ENCODE measurements at places on chromosomes 3 and 15.
A peak's percentile ranks its signal among the peaks of the same experiment; 100 is the strongest.

GRCh38 chr3:56878074-56878473 lies 76.3 kb upstream of the ARHGEF3 start:
- DNase-seq: no peak

DNA sequence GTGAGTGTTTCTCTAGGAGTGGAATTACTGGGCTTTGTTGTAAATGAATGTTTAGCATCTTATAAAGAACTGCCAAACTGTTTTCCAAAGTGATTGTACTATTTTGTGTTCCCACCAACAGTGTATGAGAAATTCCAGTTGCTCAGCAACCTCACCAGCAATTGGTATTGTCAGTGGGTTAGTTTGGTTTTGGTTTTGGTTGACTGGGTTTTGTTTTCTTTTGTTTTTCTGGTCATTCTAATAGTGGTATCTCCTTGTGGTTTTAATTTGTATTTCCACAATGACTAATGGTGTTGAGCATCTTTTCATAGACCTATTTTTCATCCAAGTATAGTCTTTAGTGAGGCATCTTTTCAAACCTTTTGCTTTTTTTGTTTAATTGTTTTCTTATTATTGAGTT lies 27.1 kb downstream of the FILIP1L start:
- DNase-seq: no peak

DNA sequence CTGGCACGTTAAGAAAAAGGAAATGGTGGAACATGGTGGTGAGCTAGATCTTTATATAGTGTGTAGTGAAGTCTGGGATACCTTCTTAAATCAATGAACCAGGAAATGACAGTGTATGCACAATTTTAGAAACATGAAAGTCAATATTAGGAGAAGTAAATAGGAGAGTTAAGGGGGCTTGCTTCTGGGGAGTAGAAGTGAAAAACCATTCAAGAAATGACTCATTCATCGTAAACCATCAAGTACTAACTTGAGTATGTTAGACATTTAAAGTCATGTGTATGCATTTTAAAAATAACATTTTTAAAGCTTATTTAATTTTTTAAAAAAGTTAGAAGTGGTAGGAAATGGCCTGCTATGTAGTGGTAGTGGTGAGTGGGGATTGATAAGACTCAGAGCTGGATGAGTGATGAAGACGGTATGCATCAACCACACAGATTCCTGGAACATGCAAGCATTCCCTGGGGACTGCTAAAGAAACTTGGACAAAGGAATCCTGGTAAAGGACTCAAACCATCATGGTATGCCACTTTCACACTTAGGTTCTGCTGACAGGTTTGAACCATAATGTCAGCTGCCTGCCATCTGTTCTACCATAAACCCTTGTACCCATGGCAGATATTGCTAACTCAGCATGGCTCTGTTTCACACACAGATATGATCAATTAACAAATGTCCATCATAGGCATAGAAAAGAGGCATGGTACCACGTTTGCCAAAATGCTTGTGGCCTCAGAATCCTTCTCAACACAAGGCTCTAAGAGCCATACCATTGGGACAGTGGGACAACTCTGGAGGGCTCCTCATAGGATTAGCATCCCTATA lies 28.9 kb upstream of the MITF start:
- DNase-seq: peak; percentile 21

DNA sequence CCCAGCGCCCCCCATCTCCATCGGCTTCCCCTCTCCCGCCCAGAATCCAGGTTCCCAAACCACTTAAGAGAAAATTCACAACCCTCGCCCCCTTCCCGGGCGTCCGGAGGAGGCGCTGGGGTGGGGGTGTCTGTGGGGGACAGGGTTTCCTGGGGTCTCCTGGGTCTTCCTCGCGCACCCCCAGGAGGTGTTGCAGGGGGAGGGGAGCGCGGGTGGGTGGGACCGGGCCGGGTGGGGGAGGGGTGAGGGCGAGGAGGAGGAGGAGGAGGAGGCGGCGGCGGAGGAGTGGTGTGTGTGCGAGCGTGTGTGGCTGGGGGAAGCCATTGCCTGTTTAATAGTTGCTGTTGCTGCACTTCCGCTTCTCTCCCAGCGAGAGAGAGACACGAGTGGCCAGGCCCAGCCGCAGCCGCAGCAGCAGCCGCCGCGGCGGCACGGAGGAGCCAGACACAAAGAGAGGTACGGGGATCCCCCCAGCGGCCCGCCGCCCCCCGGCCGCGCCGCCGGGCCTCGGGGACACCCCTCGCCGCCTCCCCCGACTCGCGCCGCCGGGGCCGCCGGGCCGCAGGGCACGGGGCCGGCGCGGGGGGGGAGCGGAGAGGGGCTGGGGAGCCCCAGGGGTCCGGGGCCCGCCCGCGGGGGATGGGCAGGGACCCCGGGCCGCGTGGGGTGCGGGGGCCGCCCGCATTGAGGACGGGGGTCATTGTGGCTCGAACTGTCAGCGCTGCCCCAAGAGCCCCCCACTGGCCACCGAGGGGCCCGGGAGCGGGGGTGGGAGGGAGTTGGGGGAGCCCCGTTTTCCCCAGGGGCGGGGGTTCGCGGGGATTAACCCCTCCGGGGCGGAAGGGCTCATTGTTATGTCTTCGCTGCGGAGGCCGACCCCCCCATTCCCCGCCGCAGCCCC lies at the start of gene UBE2E1:
TSS of gene UBE2E1 (plus strand) at position 323 of the 901 bp plus-strand sequence. CDS start 1,315 bp downstream, outside the sequence.
- DNase-seq: peak; percentile 81

DNA sequence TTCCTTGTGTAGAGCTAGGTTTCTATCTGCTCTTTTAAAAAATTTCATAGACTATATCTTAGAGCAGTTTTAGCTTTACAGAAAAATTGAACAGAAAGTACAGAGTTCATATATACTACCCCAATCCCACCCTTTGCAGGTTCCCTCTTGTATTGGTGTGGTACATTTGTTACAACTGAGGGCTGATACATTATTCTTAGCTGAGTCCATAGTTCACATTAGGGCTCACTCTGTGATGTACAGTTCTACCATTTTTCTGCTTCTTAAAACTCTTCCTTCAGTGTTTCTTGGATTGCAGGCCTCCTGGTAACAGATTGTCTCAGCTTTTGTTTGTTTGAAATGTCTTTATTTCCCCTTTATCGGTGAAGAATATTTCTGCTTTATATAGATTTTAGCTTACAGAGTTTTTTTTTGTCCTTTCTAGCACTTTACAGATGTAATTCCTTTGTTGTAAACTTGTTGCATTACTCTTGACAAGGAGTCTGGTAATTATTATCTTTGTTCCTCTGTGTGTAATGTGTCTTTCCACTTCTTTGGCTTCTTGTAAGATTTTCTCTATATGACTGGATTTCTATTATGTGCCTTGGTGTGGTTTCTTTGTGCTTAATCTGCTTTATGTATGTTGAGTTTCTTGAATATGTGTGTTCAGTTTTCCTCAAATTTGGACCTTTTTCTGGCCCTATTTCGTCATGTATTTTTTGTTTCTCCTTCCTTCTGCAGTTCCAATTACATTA lies 25.3 kb downstream of the MEF2A start:
- no peak for DNase-seq

DNA sequence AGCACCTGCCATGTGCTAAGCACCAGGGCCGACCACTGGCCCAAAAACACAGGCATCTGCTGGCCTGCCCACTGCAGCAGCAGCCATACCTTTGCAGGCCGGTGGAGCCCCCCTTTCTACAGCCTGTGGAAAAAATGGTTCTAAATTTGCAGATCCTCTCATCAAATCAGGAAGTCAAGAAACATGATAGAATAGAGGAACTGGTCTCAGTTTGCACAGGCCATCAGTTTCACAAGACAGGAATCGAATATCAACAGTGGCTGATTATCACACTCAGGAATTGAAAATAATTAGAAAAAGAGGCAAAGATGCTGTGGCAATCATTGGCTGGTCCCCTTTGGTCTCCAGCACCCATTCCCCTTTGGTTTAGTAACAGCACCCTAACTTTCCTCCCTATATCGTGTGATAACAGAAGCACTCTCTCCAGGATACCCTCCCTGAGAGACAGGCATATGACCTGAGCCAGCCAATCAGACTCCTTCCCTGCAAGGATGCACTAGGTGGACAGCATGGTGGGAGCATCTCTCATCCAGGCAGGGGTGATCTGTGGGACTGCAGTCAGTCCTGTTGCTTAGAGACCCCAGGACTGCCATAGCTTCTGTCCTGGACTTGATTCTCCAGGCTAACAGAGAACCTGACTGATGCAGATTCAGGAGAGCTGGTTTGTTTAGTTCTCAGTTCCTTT lies 3.5 kb upstream of the PAK6 start:
- DNase-seq: no peak

DNA sequence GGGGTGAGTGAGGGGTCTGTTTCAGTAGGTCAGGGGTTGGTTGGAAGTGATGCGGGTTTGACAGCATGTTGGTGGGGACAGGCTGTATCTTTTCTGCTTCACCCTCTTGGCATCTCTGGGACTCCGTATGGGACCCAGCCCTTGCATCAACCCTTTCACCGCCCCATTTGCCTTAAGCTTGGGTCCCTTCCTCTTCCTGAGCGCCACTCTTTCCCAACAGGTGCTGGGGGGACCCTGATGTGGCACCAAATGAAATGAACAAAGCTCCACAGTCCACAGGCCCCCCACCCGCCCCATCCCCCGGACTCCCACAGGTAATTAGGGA lies 1.1 kb downstream of the EIF4G1 start:
- no peak for DNase-seq

GRCh38 chr3:182309120-182309519 lies 484.2 kb upstream of the ATP11B start:
- no peak for DNase-seq

DNA sequence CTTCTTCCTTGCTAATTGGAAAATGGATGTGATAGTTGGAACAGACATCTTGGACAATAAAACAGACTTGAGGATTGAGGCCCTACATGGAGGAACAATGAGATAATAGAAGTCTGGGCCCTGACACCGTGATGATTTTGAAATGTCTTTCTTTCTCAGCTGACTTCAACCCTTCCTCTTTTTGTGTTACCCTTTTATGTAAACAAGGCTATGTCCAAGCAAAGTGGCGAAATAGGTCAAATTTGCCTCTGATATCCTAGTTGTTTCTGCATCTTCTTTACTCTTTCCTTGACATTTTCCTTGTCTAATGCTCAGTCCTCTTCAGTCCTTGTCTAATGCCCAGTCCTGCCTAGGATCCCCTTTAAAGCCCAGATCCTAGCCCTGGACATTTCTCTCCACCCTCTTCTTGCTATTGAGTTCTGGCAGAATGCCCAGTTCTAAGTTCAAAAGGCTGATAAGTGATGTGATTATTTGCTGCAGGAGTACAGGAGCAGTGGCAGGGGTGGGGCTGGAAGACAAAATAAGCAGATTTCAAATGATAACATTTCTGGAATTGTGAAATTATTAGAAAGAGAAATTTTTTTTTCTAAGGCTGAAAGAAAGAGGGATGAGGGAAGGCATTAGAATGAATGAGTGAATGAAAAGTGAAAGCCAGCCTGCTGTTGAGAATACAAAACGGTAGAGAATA lies 6.5 kb upstream of the VPS8 start:
- no peak for DNase-seq

DNA sequence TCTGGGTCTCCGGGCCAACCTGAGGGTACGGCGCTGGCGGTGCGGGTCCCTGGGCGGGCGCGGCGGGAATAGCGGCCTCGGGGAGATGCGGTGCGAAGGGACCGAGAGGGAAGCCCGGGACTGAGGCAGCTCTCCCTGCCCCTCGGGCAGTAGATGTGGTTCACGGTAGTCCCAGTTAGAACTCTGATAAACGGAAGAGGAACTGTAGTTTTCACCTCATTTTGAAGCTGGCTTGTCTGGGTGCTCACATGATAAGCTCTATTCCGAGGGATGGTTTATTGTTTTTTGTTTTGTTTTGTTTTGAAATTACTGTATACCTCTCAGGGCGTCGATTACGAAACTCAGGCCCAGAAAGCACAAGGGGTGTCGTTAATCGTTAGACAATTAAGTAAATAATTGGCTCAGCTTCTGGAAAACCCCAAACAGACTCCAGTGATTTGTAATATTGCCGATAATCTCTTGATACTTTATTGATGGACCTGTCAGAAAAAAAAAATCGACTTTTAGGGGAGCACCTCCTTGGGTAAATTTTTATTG lies 413 bp downstream of the NUSAP1 start:
- DNase-seq: no peak

DNA sequence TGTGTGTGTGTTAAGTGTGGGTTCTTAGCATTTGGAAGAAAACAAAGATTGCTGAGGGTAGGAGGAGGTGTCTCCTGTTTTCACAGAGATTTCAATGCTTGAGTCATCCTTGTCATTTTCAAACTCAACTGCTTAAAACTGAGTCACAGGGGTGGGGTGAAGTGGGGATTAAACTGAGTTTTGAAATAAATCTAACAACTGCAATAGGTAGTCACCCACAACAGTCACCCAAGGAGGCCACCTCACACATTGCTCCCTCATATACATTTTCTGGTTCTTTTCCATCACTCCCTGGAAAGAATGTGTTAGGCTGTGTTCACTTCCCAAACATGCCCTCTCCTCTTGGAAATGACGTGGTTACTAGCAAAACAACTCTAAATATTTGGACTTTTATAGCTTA lies 187.7 kb upstream of the CMC1 start:
- no peak for DNase-seq

- no peak for DNase-seq
These were observed 458.6 kb upstream of the ZNF385D start for GRCh38 chr3:22209578-22209977.

DNA sequence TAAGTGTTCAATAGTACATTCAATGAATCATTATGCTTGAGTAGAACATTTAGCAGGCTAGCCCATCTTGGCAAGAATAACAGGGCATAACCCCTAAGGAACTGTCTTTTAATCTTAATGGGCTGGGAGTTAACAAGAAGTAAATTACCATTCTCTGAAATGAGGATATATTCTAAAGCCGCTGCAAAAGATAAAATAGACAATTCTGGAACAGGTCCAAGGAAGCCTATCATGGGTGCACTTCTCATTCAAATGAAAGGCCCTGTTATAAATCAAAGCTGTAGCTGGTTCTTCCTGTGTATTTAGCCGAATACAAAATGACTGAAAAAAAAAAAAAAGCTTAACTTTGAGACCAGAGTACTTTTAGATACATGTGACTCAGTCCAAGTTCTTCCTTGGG lies 15.6 kb downstream of the MTHFS start:
- no peak for DNase-seq

DNA sequence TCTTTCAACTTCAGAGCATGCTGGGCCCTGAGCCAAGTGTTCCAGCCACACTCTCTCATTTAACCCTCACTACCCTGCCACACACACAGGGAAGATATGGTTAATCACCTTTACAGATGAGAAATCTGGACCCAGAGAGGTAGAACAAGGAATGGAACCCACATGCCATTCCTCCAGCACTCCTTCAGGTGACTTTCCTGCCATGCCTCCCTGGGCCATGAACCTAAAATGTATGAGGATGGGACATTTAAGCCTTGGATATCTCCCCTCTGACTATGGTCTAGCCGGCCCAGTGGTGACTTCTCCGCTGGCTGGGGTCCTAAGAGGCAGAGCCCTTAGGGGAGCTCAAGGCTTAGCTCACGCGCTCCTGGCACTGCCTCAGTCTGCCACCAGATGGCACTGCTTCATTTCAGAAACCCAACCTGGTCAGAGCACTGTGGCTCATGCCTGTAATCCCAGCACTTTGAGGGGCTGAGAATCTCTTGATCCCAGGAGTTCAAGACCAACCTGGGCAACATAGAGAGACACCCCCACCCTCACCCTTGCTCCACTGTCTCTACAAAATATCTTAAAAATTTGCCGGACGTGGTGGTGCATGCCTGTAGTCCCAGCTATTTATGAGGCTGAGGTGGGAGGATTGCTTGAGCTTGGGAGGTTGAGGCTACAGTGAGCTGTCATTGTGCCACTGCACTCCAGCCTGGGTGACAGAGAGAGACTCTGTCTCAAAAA lies 2.2 kb upstream of the DCAF1 start:
- peak; percentile 88 for DNase-seq

Measured in SJCRH30 (cell line).